ENCODE measurements at places on chromosomes 16 and 17. TPM values are rescaled to one million over a fixed set of nuclear protein-coding genes. Genes with fewer than 3 reads are reported as not detected.

ABCA8 gene
- total RNA-seq = 38.3 TPM

MYO15A gene
- 3.3 TPM for total RNA-seq

CLEC19A gene
- not detected for total RNA-seq

- DNase-seq = no peak
Measured at GRCh38 chr17:19296786-19297778, 59.9 kb downstream of the EPN2 start.

GRCh38 chr17:7252176-7253043, at the start of gene ELP5:
Gene ELP5 (plus strand): TSS chr17:7252215. CDS start chr17:7252551, 336 bp downstream.
- peak; percentile 97 for DNase-seq

GRCh38 chr17:46818929-46819859, 702 bp upstream of the WNT3 start:
- peak; percentile 49 for DNase-seq

Measured in lower lobe of right lung (tissue), 2 donors.